ENCODE measurements at places on chromosomes 4 and X.

DNA sequence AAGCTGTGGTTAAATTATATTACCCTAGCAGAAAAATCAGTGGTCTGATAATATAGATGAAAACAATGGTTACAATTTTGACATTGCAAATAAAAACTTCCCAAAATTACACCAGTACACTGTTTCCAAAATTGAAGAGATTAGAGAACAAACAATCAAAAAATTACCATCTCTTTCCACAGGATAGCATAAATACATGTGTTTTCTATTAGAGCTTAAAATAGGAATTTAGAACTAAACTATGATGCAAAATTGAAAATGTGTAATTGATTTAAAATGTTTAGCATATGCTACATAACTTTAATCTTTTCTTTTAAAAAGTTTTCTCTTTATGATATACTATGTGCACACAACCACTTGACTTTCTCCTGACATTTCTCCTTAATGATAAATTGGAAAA, 6.7 kb downstream of the EDNRA start:
- no peak for DNase-seq

DNA sequence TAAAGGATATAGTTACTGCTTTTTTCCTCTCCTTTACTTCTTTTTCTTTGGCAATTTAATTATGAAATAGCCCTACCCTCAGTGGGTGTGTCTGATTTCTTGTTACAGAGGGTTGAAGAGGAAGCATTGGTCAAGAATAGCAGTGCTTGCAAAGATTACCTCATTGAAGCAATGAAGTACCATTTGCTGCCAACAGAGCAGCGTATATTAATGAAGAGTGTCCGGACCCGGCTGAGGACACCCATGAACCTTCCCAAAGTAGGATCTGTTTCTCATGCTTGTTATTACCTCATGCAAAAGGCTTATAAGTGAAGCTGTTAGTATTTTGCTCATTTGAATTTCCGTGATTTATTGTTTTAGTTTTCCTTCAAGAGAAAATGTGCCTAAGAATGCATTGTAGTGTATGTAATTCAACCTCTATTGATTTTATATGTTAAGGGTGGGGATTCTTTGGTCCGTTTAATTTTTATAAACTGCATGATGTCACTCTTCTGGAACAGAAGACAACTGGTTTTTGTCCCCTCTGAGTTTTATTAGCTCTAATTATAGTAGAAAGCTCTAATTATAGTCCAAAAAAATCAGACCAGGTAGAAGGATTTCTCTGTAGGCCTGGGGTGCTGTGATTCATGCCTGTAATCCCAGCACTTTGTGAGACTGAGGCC, 27.9 kb upstream of the MSMO1 start:
- DNase-seq = no peak

DNA sequence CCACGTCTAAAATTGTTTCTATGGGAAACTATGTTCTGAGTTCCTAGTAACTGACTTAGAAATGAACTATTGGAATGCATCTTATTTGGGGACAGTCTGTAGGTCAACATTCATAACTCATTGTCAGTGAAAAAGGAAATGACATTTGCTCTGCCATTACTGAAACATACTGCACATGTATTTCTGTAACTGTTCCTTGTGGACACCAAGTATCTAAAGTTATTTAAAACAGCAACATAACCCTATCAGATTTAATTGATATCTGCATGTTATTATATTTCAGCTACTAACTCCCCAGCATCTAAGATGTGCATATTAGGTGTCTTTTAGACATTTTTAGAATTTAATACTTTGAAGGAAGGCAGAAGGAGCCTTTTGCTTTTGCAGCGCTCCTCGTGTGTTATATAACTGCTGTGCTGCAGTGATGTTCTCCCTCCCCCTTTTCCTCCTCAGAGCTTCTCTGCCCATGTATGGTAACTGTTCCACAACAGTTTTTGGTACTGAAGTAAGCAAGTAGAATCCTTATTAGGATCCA, 37.2 kb upstream of the TMEM131L start:
- DNase-seq = no peak

GRCh38 chrX:153925739-153926551, at the start of gene ARHGAP4:
Gene ARHGAP4, minus strand, starts transcription at chrX:153926264. Its CDS starts 62 bp downstream, at chrX:153926202.
- DNase-seq = no peak

DNA sequence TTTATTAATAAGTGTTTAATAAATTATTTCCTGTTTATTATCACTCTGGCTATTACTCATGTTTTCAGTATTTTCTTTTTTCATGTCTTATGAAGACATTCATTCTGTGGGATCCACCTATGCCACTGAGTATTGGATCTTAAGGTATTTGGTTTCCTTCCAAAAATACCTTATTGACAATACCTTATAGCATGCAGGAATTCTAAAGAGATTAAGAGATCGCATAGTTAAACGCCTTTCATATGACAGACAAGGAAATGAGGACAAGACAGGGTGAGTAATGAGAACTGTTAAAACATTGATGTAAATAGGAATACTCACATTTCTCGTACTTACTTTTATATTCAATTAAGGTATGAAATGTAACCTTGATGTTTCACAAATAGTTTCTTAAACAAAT, 38.2 kb upstream of the TMPRSS11B start:
- no peak for DNase-seq

DNA sequence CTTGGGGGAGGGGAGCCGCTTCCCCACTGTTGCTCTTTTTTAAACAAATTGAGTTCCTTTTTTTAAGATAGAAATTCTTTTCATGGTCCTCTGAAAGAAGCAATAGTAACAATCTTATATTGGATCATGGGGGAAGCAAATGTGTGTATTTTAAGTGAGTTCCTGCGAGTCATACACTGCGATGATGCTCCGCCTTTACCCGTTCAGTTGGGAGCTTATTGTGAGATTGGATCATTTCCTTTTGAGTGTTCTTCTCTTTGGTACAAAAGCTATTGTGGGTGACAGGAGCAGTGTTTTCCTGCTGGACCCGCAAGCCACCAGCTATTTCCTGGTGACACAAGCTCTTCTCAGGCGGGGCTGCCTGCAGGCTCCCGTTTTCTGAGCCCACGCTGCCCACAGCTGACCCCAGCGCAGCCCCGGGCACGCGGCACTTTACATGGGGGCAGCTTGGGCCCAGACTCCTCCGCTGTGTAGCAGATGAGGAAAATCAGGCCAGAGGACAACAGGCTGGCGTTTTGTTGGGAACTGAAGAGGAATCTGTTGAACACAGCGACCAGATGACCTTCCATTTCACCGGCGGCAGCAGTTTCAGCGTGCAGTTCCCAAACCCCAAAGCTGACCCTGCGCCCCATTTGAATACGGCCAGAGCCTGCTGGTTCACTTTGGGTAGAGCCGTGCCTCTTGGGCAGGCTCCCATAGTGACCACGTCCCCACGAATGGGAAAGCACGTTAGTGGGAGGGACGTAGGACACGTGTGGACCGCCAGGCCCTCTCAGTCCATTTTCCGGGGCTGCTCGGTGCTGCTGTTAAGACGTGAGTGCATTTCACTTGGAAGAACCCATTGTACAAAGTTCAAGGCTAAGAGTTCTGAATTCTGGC, 12.2 kb downstream of the TADA2B start:
- DNase-seq = no peak

Data from activated CD4-positive, alpha-beta T cell treated with anti-CD3 and anti-CD28 coated beads for 4 hours (primary cell).